ENCODE measurements at places on chromosomes 13 and 19. TPM values are rescaled to one million over a fixed set of nuclear protein-coding genes. Genes with fewer than 3 reads are reported as not detected.

Gene LGALS7
- not detected for polyA plus RNA-seq

Gene ATXN8OS
- polyA plus RNA-seq, result not detected

Gene CGB8
- polyA plus RNA-seq, result not detected

Gene SELENOV
- polyA plus RNA-seq, result not detected

Gene RSPH6A
- polyA plus RNA-seq, result not detected

Gene PGLYRP1
- polyA plus RNA-seq, result not detected

Gene TMC4
- polyA plus RNA-seq, result 0.38 TPM

Gene CLDND2
- 1.5 TPM for polyA plus RNA-seq

Gene PNMA8B
- polyA plus RNA-seq, result not detected

Gene TMEM59L
- not detected for polyA plus RNA-seq

Gene SYCN
- polyA plus RNA-seq, result not detected

Gene CYP2A6
- polyA plus RNA-seq, result not detected

Gene TIMM50
- polyA plus RNA-seq, result 47.3 TPM

Gene PODNL1
- polyA plus RNA-seq, result not detected

Gene ZNF554
- polyA plus RNA-seq, result 5.7 TPM

Gene C19orf73
- 3.1 TPM for polyA plus RNA-seq

Gene ERICH4
- not detected for polyA plus RNA-seq

Gene TMPRSS9
- polyA plus RNA-seq, result not detected

Gene ACOD1
- polyA plus RNA-seq, result not detected

Gene ZNF136
- 17.4 TPM for polyA plus RNA-seq

Gene PRDX2
- 257 TPM for polyA plus RNA-seq

Gene ACER1
- 2.4 TPM for polyA plus RNA-seq

Gene CASP14
- polyA plus RNA-seq, result not detected

Gene ZNF264
- polyA plus RNA-seq, result 13.0 TPM

Gene C5AR2
- polyA plus RNA-seq, result 0.06 TPM

Gene MBD3L2
- not detected for polyA plus RNA-seq

Gene GPR183
- polyA plus RNA-seq, result 232 TPM

Gene TMIGD2
- polyA plus RNA-seq, result 40.5 TPM

Gene LDLR
- polyA plus RNA-seq, result 8.2 TPM

Gene ZNF444
- polyA plus RNA-seq, result 19.7 TPM

Gene TFPT
- polyA plus RNA-seq, result 25.0 TPM

Gene ZNF100
- 8.0 TPM for polyA plus RNA-seq

Gene ZNF541
- 0.18 TPM for polyA plus RNA-seq

Gene IFNL4
- polyA plus RNA-seq, result not detected

Gene ZNF540
- 4.9 TPM for polyA plus RNA-seq

Gene ADAMTS10
- polyA plus RNA-seq, result 1.3 TPM

Gene LTBP4
- polyA plus RNA-seq, result 40.0 TPM

Gene LCP1
- 1,545 TPM for polyA plus RNA-seq

Gene MEIOSIN
- not detected for polyA plus RNA-seq

Gene CACNA1A
- not detected for polyA plus RNA-seq

Gene ZNF333
- 10.5 TPM for polyA plus RNA-seq

Gene UNC13A
- not detected for polyA plus RNA-seq

Gene ZNF43
- polyA plus RNA-seq, result 13.9 TPM

Gene PTPRS
- 0.30 TPM for polyA plus RNA-seq

Gene CARM1
- polyA plus RNA-seq, result 0.51 TPM

Gene ZNF491
- not detected for polyA plus RNA-seq

Gene AKAP11
- 3.2 TPM for polyA plus RNA-seq

Gene SOX1
- polyA plus RNA-seq, result not detected

Gene SIGLEC9
- polyA plus RNA-seq, result 3.6 TPM

Gene ZNF549
- 8.7 TPM for polyA plus RNA-seq

Gene ZNF492
- 0.38 TPM for polyA plus RNA-seq

Gene SOHLH2
- polyA plus RNA-seq, result not detected

Gene CYP4F12
- not detected for polyA plus RNA-seq

Gene CELF5
- not detected for polyA plus RNA-seq
